Activated CD8-positive, alpha-beta T cell treated with anti-CD3 and anti-CD28 coated beads for 36 hours (primary cell): ENCODE measurements at places on chromosomes 3 and 15.

- DNase-seq, result no peak
These were observed 129.5 kb downstream of the PLCL2 start for GRCh38 chr3:17014284-17014683.

- no peak for DNase-seq
These were observed 9.9 kb downstream of the IP6K2 start for GRCh38 chr3:48707157-48707556.

DNA sequence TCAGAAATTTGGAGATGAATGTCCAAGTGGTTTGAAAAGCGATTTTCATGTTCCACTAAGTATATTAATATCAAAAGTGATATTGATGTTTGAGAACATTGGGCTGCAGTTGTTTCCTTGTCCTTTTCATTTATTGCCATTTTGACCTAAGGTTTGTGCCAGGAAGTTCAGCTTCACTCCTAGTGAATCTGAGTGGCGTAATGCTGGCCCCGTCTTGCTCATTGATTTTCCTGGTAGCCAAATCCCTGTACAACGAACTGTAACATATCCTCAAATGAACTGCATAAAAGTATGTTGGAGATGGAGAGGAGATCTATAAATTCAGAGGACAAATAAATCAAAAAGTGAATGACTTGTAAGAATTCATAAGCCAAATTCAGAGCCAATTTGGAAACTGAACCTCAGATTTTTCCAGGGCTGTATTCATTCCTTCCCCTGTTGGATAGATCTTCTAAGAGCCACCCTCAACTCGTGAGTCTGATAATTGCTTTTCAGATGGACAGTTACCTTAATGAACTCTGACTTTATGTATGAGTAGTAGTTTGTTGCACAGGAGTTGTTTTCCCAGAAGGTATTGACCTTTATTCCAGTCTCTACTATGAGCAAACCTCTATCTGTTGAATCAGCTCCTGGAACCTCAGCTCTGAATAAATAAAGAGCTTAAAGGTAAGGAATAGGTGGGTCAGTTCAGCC, 72.8 kb downstream of the ITPR1 start:
- no peak for DNase-seq

- no peak for DNase-seq
These were observed 54.6 kb downstream of the GMNC start for GRCh38 chr3:190807719-190808375.

- no peak for DNase-seq
These were observed 13.9 kb downstream of the OR5H15 start for GRCh38 chr3:98180319-98180890.

- no peak for DNase-seq
These were observed 230.0 kb upstream of the CNTN3 start for GRCh38 chr3:74844428-74844827.
